ENCODE measurements at places on chromosomes 4 and X. TPM values are rescaled to one million over a fixed set of nuclear protein-coding genes. Genes with fewer than 3 reads are reported as not detected.

The BMP3 gene
- total RNA-seq, result under 0.01 TPM

The NDNF gene
- total RNA-seq, result not detected

The SYNPO2 gene
- total RNA-seq, result 1.6 TPM

The CDX4 gene
- total RNA-seq, result not detected

The MAGEB6B gene
- total RNA-seq, result not detected

The NAT8L gene
- total RNA-seq, result 0.10 TPM

The CPLX1 gene
- not detected for total RNA-seq

The IRS4 gene
- not detected for total RNA-seq

The PSMD10 gene
- 119 TPM for total RNA-seq

The STARD8 gene
- 11.6 TPM for total RNA-seq

The NELFA gene
- total RNA-seq, result 12.3 TPM

The SYN1 gene
- 0.12 TPM for total RNA-seq

The ALB gene
- total RNA-seq, result not detected

The PNMA6F gene
- total RNA-seq, result not detected

The GABRE gene
- 2.3 TPM for total RNA-seq

The MAGEE2 gene
- total RNA-seq, result 0.12 TPM

The PYURF gene
- total RNA-seq, result 85.2 TPM

The CHRNA9 gene
- 0.48 TPM for total RNA-seq

The OPN1MW gene
- not detected for total RNA-seq

The CXCL8 gene
- total RNA-seq, result 66.9 TPM

The MMRN1 gene
- total RNA-seq, result not detected

The IQCM gene
- total RNA-seq, result not detected

The PAGE1 gene
- 2.7 TPM for total RNA-seq

The UGT2B17 gene
- total RNA-seq, result not detected

The FANCB gene
- 13.1 TPM for total RNA-seq

The GAGE12E gene
- not detected for total RNA-seq

The EMCN gene
- 0.59 TPM for total RNA-seq
